EL (cell line): ENCODE measurements at places on chromosomes 5 and 9.
A peak's percentile ranks its signal among the peaks of the same experiment; 100 is the strongest.

DNA sequence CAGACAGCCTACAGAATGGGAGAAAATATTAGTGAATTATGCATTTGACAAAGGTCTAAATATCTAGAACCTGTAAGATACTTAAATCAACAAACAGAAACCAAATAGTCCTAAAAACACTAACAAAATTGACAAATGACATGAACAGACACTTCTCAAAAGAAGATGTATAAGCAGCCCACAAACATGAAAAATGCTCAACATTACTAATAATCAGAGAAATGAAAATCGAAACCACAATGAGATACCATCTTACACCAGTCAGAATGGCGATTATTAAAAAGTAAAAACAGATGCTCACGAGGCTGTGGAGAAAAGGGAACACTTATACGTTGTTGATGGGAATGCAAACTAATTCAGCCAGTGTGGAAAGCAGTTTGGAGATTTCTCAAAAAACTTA, 1186.8 kb downstream of the DTWD2 start:
- no peak for DNase-seq

DNA sequence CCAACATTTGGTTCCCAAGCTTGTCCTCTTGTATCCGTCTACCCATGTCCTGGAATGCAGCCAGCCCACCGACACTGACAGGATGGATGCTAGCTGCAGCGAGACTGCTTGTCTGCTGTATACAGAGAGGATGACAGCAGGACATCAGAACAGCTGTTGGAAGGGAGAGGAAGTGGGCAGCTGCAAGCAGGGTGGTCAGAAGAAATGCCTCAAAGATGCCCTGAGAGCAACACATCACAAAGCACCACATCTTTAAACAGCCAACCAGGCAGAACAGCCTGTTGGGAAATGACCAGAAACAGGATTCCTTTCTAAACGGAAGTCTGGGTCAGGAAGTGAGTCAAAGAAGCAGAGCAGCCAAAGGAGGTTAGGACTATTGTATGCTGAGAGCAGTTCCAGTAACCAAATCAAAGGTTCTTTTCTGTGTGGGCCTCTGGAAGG, 219.1 kb downstream of the NDUFS4 start:
- DNase-seq = peak; percentile 69

DNA sequence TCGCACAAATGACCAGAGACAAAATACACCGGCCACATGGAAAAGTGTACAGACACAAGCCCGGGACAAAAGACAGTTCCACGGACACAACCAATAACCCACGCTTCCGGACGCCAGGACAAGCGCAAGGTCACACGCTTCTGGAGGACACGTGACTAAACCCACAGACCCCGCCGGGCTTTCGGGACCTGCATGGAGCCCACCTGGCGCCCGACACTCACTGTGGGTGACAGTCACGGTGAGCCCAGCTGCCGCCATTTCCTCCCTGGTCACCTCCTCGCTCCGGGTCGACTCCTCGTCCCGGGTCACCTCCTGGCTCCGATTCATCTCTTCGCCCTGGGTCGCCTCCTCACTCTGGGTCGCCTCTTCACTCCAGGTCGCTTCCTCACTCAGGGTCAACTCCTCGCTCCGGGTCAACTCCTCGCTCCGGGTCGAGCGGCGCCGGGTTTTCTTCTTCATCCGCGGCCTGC, 470 bp downstream of the BAG1 start:
- DNase-seq = peak; percentile 39

DNA sequence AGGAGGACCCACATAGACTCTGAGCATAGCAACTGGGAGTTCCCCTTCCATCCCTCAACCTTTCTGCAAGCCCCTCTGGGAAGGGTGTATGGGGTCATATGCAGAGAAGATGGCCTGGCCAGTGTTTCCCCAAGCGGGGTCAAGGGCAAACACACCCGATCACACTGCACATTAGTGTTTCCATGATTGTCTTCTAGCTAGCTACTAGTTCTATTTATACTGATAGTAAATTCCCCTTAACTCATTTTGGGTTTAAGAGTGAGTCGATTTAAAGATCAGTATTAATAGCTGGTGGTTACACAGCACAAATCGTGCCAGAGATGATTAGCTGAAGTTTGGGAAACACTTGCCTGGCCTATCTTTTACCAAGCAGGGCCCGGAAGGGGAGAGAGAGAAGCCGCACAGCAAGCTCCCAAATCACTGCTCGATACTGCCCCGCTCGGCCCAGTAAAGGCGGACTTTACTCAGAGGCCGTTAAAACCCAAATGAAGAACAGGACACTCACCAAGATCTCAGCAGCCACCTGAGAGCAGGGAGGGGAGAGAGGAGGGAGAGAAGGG, 29.4 kb upstream of the TNIP1 start:
- no peak for DNase-seq

- peak; percentile 78 for DNase-seq
Observed at GRCh38 chr5:75551471-75551870, 39.8 kb downstream of the POLK start.

- no peak for DNase-seq
Observed at GRCh38 chr5:105954341-105954740, 1716.4 kb downstream of the EFNA5 start.

- peak; percentile 66 for DNase-seq
Observed at GRCh38 chr5:138503487-138504270, 38.4 kb downstream of the EGR1 start.

- DNase-seq = peak; percentile 95
Observed at GRCh38 chr9:99819856-99820684, 1.6 kb upstream of the NR4A3 start.

DNA sequence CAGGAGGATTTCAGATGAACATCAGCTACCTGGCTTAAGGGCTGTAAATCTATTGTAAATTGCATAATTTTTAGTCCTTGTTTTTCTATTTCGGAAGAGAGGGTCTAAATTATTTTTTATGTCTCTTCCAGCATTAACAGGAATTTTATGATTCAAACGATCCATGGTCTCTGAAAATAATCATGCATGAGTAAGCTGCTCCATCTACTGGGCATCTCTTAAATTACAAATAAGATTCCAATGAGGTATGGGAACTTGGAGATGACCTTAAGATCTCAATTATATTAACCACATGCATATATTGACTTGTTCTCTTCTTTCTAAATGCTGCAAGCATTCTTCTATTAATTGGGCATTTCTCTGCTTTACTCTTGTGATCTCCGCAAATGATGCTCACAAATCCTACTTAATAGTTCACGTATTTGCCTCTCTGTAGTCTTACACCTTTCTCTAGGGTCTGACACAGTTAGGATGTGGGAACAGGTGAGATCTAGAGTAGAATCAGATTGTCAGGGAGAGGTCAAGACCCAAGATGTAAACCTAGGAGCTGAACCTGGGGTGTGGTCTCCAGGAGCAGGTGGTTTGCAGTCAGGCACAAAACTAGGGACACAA, 86.9 kb downstream of the NUDT12 start:
- peak; percentile 64 for DNase-seq

GRCh38 chr9:121537283-121537682, 37.6 kb upstream of the GGTA1 start:
- DNase-seq = no peak

GRCh38 chr9:28821240-28821639, 1248.0 kb upstream of the C9orf72 start:
- no peak for DNase-seq

- DNase-seq = no peak
Observed at GRCh38 chr5:51225789-51226742, 157.2 kb upstream of the ISL1 start.

DNA sequence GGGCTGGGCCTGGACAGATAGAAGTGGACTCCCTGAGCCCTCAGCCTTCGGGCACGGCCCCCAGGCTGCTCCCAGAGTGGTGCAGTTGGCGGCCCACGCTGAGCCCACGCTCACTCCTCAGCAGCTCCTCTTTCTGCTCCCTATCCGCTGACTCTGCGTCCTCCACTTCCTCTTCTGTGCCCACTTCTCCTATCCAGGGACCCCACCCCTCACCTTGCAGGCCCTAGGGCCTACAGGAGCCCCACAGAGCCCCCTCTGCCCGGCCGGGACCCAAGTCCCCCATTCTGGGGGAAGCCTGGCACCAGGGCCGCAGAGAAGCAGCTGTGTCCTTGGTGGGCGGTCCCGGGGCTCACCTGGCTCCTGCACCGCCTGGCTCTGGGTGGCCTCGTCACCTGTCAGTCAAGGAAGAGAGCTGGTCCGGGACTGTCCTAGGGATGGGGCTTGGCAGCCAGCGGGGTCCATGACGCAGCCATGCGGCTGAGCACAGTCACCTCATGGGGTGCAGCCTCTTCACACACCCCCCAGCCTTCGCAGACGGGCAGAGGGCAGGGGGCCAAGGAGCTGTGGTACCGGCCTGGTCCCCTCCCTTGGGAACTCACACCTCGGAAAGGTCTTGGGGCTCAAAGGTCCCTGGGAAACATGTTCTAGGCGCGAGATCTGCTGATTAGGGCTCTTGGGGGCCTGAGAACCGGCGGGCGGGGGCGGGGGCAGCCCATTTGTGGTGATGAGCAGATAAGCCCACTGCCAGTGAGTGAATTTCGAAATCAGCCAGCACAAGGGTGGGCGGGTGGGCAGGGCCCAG, 5.4 kb upstream of the NRARP start:
- DNase-seq = no peak

DNA sequence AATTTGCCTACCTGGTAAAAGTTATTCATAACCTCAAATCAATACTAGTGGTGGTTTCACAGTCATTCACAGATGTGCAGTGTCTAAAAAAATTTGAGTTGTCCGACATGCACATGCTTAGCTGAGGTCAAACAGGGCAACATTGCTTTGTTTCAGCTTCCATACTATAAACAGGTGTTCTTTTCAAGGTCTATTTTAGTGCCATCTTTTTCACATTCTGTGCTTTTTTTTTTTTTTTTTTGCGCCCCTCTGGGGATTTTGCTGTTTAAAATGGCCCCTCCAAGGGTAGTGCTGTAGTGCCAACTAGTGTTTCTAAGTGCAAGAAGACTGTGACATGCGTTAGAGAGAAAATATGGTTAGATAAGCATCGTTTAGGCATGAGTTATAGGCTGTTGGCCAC, 14.5 kb downstream of the PHAX start:
- DNase-seq = no peak

GRCh38 chr9:110623462-110624025, 44.0 kb upstream of the SVEP1 start:
- peak; percentile 72 for DNase-seq

GRCh38 chr5:41809128-41809527, 61.1 kb downstream of the OXCT1 start:
- DNase-seq = no peak

DNA sequence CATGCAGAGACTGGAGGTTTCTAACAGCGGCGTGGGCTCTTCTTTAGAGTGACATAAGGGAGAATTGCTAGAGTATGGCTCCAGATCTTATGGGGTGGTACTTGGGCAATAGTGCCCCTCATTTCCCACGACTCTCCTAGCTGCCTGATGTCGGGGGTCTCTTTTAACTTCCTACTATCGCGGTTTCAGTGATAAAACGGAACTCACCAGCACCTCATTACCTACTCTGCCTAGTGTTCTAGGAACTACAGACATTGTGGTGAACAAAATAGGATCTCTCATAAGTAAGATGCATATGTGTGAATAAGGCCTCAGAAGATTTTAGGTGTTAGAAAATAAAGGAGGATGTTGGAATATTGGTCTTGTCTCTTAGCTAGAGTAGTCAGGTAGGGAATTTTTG, 1.1 kb downstream of the ICE1 start:
- DNase-seq = no peak

- DNase-seq = no peak
Observed at GRCh38 chr5:135859641-135860040, 25.2 kb downstream of the SLC25A48 start.

GRCh38 chr5:180311216-180311615, 19.3 kb upstream of the MAPK9 start:
- DNase-seq = no peak

DNA sequence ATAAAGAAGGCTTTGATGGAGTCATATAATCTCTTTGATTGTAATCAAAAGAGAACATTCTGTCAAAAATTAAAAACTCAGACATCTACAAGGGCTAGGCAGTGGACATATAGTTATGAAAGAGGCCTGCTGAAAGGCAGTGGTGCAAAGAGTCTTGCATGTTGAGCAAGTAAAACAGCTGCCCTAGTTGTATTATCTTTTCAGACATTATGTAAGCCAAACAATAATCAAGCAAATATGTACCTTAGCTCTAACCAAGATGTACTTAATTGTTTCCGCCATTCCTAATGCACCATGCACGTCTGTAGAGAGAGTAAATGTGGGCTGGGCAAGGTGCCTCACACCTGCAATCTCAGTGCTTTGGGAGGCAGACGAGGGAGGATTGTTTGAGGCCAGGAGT, 14.3 kb downstream of the GAPT start:
- DNase-seq = no peak

GRCh38 chr5:128213340-128213739, 129.8 kb downstream of the SLC12A2 start:
- peak; percentile 66 for DNase-seq

GRCh38 chr5:172531704-172532026, 77.3 kb upstream of the SH3PXD2B start:
- DNase-seq = no peak

- no peak for DNase-seq
Observed at GRCh38 chr9:38727497-38728001, 7.6 kb upstream of the FAM240B start.

DNA sequence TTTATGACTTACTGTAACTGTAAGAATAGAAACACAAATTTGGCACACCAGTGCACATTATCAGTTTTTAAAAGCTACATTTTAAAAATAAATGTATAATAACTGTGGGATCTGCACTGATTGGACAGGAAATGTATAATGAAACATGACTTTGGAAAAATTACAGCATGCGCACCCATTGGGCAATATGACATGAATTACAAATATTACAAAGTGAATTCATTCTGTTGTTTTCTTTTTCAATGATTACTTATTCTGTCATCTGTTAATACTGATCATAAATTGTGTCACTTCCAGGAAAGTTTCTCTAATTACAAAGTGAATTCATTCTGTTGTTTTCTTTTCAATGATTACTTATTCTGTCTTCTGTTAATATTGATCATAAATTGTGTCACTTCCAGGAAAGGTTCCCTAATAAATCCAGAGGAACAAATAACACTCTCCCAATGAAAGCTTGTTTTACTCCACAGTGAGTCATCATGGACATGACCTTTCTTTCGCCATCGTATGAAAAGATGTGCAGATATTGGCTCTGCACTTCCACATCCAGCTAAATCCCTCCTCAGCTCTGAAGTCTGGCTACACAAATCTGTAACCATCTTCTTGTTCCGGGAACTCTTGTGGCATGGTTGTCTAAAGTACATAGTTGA, 297.0 kb upstream of the HAPLN1 start:
- DNase-seq = peak; percentile 15

- DNase-seq = no peak
Observed at GRCh38 chr5:153752890-153753289, 262.4 kb downstream of the GRIA1 start.

- DNase-seq = no peak
Observed at GRCh38 chr9:8256880-8257279, 457.3 kb upstream of the DMAC1 start.

- no peak for DNase-seq
Observed at GRCh38 chr9:136239983-136240330, 5.7 kb downstream of the QSOX2 start.

DNA sequence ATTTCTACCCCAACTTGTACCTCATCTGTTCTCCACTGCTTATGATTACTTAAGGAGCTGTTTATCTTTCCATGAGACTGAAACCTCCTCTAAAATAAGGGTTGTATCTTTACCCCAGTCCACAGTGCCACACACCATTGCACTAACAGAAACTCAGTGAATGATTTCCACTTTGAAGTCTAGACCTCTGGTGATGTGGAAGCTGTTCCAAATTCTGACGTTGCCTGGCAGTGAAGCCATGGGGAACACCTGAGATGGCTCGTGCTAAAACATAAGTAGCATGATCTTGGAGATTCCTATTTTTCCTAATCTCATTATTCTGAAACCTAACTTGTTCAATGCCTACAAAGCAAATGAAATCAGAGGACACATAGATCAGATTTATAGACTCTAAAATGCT, 583.2 kb downstream of the EBF1 start:
- no peak for DNase-seq

- no peak for DNase-seq
Observed at GRCh38 chr9:114039484-114039883, 38.6 kb downstream of the AMBP start.
